ENCODE measurements at places on chromosomes 16 and 17. TPM values are rescaled to one million over a fixed set of nuclear protein-coding genes. Genes with fewer than 3 reads are reported as not detected.

- H3K36me3 ChIP-seq: no peaks in the 10 kb centered on the region
- no peaks in the 10 kb centered on the region for H3K4me1 ChIP-seq
- no peak for DNase-seq
- H3K4me3 ChIP-seq: no peak overlapping the region
Measured at GRCh38 chr17:64037180-64037579, 16.7 kb upstream of the ICAM2 start.

DNA sequence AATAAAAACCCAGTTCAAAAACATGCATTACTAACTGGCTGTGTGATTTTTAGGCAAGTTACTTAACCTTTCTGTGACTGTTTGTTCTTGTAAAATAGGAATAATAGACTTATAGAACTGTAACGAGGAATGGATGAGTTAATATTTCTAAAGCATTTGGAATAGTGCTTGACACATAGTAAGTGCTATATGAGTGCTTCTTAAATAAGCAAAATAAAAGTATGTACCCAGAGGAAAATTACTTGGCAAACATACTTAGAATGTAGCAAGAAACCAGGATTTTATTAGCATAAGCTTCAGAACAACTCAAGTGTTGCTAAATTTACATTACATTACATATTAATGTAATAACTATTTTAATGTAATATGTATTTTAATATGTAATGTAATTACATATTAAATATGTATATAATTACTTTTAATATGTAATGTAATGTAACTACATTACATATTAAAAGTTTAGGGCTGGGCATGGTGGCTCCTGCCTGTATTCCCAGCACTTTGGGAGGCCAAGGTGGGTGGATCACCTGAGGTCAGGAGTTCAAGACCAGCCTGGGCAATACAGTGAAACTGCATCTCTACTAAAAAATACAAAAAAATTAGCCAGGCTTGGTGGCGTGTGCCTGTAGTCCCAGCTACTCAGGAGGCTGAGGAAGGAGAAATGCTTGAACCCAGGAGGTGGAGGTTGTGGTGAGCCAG is 14.2 kb downstream of the NFAT5 start:
- H3K27me3 ChIP-seq: no peaks in the 10 kb centered on the region
- no peak overlapping the region for H3K27ac ChIP-seq
- no peaks in the 10 kb centered on the region for H3K4me1 ChIP-seq
- H3K36me3 ChIP-seq: no peaks in the 10 kb centered on the region
- H3K4me3 ChIP-seq: no peak overlapping the region

ETV4 gene
- total RNA-seq: 2.0 TPM

B9D1 gene
- 28.4 TPM for total RNA-seq

DNA sequence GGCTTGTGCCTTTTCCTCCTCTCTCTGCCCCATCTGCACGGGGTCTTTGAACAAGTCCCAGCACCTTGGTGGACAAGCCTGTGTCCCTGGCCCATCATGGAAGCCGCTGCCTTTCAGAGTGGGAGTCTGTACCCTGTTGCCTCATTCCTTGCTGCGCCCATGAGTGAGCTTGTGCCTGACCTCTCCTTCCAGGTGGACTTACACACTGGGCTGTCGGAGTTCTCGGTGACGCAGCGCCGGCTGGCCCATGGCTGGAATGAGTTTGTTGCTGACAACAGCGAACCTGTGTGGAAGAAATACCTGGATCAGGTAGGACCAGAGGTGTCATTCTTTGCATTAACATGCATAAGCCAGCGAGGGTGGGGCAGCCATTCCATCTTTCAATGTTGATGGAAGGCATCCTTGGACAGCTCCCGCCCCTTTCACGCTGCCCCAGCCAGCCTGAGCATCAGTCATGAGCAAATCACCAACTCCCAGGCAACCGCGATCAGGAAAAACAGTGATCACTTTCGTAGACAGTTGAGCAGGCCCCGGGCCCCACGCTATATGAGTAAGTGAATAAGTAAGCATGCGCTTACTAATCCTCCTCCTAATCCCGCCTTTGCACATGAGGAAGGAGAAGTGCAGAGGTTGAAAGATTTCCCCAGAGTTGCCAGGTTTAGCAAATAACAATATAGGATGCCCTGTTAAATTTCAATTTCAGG is 36.8 kb downstream of the ATP2C2 start:
- no peak for DNase-seq
- H3K36me3 ChIP-seq: no peaks in the 10 kb centered on the region
- no peaks in the 10 kb centered on the region for H3K27me3 ChIP-seq
- no peak overlapping the region for H3K4me3 ChIP-seq
- H3K4me1 ChIP-seq: no peaks in the 10 kb centered on the region
- no peak overlapping the region for H3K27ac ChIP-seq

FZD2 gene
- total RNA-seq: 3.0 TPM

DNA sequence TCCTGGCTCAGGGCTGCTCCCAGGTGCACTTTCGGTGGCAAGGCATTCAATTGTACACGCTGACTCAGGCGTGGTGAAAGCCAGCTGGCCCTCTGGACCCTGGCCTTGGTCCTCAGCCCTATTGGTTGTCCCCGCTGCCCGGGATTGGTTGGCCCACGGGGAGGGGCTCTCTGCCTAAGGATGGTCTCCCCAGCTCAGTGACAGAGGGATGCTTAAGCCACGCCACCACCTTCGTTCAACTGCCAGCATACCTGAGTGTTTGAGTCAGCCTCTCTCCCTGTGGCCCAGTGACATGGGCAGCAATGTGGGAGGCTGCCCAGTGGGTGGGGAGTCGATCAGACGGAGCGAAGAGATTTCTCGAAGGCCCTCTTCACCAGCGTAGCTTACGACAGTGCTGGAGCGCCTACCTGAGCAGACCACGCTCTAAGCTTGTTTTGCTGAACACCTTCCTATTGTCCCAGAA is 30.3 kb downstream of the IRF8 start:
- H3K36me3 ChIP-seq: no peaks in the 10 kb centered on the region
- H3K4me3 ChIP-seq: no peak overlapping the region
- H3K27ac ChIP-seq: no peak overlapping the region
- H3K4me1 ChIP-seq: no peaks in the 10 kb centered on the region
- no peak for DNase-seq

MT1F gene
- 12.1 TPM for total RNA-seq

SOST gene
- not detected for total RNA-seq

DNA sequence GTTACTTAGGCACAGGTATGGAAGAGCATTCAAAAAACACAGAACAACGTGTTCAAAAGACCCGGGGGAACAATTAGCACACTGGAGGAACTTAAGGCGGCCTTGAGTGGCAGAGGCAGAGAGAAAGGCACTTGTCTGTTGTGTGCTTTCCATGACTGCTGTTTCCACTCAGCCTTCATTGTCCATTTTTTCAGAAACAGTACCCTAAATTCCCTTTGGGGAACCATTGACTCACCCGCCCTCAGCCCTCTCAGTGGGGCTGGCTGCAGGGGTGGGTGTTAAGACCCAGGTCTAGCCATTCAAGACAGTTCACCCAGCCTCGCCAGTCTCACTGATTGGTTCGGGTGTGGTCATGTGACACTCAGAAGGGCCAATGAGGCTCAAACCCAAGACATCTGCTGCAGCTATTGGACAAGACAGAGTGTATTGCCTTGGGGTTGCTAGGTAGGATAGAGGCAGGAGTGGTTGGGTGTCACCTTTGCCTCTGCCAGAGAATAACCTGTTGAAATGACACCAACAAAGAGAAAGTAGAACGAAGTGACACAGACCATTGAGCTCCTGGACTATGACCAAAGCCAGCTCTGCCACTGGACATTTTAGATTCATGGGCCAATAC is 19.6 kb upstream of the CEP20 start:
- no peak overlapping the region for H3K27ac ChIP-seq
- H3K4me1 ChIP-seq: no peaks in the 10 kb centered on the region
- no peaks in the 10 kb centered on the region for H3K27me3 ChIP-seq
- H3K4me3 ChIP-seq: no peak overlapping the region
- DNase-seq: no peak
- H3K36me3 ChIP-seq: no peaks in the 10 kb centered on the region

NECAB2 gene
- not detected for total RNA-seq
